ENCODE measurements at places on chromosomes 2 and 18.
A peak's percentile ranks its signal among the peaks of the same experiment; 100 is the strongest.

DNA sequence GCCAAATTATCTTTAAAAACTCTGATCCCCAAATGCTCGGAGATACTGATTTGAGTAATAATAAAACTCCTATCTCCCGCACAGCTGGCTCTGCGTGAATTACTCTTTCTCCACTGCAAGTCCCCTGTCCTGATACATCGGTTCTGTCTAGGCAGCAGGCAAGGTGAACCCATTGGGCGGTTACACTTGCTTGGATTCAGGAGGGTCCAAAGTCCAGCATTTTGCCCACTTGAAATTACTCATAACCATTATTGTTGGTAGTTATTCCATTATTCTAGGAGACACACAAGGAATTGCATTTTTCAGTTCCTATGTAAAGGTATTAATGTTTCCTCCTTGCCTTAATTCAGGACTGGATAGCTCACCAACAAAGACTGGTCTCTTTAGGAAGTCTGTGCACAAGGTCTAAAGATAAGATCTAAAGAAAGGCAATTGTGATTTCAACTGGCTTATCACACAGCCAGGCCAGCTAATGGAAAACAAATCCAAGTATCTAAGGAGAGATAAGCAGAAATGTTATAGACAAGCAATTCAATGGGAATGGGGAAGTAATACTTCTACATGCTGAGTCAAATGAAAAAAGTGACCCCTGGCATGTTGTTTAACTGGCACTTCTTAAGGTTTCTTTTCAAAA, 23.2 kb upstream of the NPC1 start:
- no peak for DNase-seq

DNA sequence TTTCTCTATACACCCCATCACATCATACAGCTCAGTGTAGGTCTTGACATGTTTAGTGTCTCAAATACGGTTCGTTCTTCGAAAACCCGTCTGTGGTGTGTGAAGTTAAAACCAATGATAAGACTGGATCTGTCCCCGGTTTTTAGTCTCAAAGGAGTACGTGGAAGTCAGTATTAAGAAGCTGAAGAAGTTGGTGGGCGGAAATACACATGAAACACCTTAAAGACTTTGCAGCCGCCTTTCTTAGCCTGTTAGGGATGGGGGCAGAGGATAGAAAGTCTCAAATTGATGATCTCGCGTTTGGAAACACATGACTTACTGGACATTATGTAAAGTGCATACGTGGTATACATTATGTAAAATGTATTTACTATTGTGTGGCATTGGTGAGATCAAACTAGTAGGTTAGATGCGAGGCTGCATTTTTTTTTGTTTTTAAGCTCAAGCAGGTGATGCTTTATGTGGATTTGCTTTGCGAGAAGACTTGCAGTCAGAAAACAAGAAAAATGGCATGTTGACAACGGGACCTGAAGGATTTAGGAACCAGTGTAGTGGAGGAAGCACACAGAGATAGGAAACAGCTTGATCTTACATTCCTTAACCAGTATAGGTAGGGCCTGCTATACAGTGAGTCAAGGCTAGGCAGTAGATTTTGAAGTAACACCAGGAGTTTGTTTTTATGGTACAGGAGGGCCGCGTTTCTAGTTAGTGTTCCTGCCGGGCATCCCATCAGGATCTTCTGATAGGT, 1.2 kb downstream of the CNOT11 start:
- peak; percentile 28 for DNase-seq

GRCh38 chr2:220894069-220894468, 678.0 kb downstream of the EPHA4 start:
- peak; percentile 51 for DNase-seq

DNA sequence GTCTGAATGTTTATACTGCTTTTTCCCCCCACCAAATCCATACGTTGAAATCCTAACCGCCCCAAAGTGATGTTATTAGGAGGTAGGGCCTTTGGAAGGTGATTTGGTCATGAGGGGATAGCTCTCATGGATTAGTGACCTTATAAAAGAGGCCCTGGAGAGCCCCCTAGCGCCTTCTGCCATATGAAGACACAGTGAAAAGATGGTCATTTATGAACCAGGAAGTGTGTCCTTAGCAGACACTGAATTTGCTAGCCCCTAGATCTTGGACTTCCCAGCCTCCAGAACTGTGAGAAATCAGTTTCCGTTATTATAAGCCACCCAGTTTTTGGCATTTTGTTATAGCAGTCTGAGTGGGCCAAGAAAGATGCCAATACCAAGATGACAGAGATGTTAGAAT, 7.2 kb upstream of the TSN start:
- DNase-seq = peak; percentile 50

DNA sequence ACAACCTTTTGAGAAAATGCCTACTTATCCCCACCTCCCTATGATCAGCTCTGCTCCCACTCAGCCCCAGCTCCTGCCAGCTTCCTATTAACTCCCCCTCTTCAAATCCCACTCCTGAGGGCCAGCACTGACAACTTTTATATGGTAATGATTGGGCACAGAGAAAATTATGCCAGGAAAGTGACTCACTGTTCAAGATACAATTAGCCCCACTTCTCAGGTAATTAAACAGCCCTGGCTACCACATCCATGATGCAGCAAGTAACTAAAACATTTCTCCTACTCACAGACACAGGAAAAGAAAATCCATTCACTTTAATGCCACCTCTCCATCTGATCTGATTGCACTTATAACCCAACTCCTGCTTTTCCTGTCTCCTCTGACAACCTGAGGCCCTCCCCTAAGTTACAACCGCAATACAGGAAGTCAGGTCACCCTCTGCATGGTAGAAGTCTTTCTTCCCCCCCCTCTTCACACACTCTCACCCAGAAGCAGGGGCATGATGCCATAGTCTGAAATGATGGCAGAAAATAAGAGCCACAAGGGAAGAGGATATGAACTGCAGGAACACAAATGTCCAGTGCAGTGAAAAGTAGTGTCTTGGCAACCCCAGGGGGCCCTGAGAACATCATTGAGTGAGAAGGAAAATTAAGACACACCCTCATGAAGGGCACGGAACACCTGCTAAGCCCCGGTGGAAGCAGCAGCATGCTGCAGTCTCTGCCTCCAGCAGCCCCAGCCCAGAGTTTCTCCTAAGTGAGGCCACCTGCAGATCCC, 54.4 kb downstream of the STK39 start:
- DNase-seq = peak; percentile 42

DNA sequence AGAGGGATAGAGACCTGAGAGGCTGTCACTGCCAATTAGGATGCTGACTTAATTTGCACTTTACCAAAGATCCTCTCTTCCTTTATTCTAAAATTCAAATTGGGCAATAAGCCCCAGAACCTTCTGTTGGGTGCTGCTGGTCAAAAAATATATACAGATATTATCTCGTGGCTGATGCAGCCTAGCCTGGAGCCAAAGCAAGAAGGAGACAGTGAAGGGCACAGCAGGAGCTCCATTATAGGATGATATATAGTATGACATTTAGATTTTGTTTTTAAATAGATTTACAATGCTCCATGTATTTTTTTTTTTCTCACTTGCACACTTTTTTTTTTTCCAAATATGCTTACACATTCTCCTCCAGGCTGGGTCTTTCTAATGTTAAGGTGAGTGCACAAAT, 579.3 kb downstream of the PIK3C3 start:
- DNase-seq = no peak

- no peak for DNase-seq
These were observed 630.6 kb upstream of the ZNF804A start for GRCh38 chr2:183967756-183968155.

DNA sequence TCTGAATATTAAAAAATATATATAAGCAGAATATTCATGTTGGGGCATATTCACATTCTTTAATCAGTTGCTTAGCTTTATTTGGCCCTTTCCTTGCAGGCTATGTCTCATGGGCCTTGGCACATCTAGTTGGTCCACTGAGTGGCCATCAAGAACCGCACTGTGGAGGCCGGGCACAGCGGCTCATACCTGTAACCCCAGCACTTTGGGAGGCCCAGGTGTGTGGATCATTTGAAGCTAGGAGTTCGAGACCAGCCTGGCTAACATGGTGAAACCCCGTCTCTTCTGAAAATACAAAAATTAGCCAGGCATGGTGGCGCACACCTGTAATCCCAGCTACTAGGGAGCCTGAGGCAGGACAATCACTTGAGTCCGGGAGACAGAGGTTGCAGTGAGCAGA, 127.6 kb upstream of the TANK start:
- DNase-seq = no peak

DNA sequence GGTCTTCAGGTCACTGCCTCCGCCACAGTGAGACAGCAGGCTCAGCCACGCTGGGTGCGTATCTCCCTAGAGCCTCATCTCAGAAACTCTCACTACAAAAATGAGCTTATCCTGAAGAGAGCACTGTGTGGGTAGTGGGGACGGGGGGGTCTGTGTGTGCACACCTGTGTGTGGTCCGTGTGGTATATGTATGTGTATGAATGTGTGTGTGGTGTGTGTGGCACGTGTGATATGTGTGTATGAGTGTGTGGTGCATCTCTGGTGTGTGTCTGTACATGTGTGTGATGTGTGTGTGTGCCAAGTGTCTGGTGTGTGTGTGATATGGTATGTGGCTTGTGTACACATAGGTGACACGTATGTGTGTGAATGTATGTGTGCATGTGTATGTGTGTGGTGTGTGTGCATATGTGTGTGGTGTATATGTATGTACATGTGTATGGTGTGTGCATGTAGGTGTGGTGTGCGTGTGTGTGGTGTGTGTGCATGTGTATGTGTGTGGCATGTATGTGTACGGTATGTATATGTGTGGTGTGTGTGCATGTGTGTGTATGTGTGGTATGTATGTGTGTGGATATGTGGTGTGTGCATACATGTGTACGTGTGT, 332.2 kb downstream of the EIPR1 start:
- no peak for DNase-seq

DNA sequence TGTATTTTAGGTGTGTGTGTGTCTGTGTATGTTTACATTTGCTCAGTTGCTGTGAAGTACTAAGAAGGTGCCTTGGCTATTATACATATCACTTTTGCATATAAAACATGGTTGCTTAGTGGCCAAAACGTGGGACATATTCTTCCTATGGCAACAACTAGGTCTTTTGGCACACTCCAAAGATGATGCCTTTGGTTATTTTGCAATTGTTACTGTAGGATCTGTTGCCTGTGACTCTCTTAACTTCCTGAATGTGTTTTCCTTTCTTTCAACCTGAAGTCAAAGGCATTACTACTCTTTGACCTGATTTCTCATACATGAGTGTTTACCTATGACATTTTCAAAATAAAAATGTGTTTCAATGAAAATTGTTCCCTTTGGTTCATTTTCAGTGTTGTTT, 160.5 kb downstream of the UBE2E3 start:
- DNase-seq = peak; percentile 17

All from PC-3 (cell line).